ENCODE measurements at places on chromosomes 3 and 15.

GRCh38 chr3:70963431-70964275 is 619.9 kb downstream of the FOXP1 start:
- no peak for DNase-seq

GRCh38 chr3:12574131-12574530 is 17.2 kb downstream of the MKRN2 start:
- no peak for DNase-seq

DNA sequence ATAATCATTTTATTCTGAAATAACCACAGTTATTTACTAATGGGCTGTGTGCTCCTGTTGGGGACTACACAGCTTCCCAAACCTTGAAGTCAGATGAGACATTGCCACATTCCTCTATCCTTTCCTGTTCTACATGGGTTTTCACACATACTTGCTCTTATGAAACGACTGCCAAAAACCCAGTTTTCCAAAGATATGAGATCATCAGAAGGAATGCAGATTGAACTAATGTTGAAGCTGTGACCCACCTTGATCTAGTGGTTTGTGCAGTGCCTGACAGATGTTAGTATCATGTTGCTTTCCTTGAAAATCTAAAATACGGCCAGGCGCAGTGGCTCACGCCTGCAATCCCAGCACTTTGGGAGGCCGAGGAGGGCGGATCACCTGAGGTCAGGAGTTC is 144.6 kb downstream of the VGLL4 start:
- no peak for DNase-seq

DNA sequence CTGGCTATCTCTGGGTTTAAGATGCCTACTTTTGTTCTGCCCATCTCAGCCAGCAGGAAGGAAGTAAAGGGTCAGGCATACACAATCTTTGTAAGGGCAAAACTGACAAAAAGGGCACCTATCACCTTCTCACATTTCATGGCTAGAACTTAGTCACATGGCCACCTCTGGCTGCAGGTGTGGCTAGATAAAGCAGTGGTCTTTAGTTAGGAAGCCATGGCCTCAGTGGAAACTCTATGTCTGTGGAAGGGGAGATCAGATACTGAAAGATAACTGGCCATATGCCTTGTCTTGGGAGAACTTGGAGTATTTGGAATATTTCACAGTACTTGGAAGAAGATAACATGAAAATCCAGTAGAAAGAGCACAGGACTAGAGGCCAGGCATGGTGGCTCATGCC is 80.7 kb upstream of the TBL1XR1 start:
- no peak for DNase-seq

- no peak for DNase-seq
These were observed 120.9 kb upstream of the ZBED2 start for GRCh38 chr3:111715911-111716523.

DNA sequence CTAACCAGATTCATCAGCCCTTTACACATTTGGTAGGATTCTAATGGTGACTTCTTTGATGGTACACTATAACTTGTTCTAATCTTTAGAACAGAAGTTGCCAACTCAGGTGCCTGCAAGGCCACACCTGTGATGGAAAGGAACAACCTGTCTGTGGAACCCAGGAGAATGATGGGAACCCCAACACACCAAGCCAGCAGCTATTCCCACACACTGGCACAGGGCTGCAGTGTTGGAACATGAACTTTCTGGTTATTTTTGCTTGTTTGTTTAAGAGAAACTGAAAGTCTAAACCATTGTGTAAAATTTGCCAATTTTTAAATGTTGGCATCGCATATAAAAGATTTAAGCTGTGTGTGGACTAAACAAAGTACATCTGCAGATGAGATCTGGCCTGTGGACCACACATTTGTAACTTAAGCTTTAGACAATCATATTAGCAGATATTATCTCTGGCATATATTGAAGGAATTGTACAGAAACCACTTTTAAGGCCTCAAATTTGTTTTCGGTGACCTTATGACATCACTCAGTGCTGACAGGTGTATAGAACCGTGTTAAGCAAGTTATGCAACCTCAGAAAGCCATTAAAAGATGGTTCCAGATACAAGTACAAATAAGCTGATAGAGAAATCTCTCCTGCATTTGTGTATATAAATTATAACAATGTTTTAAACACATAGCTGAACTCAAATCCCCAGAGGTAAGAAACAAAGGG is 242.9 kb downstream of the SLC9A9 start:
- DNase-seq: no peak

GRCh38 chr15:78909791-78910228 is 35.0 kb downstream of the CTSH start:
- no peak for DNase-seq

DNA sequence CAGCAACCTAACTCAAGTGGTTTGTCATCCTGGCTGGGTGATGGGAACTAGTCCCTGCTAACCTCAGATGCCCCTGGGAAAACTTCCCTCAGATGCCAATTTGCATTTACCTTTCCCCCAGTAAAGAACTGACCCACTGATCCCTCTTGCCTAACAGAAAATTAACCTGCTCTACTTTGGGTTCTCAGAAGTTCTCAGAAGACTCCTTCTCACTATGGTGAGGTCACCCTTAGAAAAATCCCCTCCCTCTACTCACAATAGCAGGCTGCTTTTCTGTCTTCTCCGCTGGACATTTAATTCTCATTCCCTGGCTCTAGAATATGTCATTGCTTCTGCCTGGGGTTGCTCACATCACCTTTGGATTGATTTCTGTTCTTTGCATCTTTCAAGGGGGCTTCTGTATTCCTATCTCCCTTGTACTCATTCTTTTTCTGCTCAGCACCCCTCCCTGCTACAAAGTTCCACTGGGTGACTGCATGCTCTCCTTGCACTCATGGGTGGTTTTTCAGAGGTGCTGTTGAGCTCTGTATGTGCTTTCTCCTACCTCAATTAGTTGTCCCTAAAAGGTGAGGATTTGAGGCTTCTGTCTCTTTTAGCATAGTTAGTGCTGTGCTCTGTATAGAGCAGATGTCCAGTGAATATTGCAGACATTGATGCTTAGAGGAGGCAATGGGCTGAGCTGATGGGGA is 869 bp downstream of the PLA1A start:
- DNase-seq: no peak

DNA sequence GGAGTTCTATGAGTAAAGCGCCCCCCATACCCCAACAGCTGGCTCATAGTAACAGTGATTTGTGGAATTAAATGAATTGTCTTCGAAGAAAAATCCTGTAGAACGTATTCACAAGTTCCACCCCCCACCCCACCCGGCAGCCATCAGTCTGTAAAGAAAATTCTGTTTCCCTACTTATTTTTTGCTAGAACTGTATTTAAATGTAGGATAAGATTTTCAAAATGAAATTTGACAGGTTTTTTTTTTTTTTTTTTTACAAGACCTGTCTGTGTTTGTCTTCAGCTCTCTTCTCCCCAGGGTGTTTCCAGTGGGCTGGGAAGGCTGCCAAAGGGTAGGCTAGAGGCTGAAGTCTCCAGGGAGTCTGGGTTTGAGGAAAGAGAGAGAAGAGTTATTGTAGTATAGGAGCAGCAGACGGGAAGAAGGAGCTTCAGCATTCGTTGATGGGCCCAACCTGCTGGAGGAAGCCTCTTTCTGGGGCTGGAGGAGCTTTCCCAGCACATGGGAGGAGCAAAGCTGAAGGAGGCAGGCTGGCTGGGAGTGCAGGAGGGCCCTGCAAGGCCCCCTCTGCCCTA is 130.6 kb upstream of the SEMA6D start:
- peak; percentile 37 for DNase-seq

- DNase-seq: no peak
These were observed 492.7 kb downstream of the CNTN3 start for GRCh38 chr3:74121761-74122160.

GRCh38 chr15:53482055-53482454 is 277.4 kb downstream of the WDR72 start:
- DNase-seq: no peak

DNA sequence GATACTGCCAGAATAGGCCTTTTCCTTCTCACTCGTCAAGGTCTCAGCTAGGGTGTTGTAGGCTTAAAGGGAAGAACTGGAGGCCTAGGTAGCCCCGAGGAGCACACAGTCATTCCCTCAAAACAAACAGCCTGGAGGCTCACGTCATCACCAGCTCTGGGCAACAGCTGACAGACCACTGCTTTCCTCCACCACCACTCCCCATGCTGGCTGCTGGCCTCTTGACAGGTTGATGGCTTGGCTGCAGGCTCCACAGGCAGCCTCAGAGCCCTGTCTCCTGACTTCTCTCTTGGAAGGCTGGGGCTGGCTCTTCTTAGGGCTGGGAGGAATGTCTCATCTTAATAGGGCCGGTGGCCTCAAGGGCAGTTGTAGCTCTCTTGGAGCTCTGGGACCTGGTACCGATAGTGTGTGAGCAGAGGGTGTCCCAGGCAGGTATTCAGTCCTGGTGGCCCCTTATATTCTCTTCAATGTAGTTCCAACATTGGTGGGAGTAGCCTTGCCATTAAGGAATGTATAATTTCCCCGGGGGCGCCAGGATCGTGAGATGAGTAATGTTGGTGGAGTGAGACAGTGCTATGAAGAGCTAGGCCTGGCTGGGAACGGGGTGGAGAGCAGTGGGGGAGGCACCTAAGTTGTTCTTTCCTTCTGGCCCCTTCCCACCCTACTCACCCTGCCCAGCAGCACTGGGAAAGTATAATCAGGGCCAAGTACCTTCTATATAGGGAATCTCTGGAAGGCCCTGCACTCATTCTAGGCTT is 6.1 kb upstream of the AP2M1 start:
- DNase-seq: no peak

DNA sequence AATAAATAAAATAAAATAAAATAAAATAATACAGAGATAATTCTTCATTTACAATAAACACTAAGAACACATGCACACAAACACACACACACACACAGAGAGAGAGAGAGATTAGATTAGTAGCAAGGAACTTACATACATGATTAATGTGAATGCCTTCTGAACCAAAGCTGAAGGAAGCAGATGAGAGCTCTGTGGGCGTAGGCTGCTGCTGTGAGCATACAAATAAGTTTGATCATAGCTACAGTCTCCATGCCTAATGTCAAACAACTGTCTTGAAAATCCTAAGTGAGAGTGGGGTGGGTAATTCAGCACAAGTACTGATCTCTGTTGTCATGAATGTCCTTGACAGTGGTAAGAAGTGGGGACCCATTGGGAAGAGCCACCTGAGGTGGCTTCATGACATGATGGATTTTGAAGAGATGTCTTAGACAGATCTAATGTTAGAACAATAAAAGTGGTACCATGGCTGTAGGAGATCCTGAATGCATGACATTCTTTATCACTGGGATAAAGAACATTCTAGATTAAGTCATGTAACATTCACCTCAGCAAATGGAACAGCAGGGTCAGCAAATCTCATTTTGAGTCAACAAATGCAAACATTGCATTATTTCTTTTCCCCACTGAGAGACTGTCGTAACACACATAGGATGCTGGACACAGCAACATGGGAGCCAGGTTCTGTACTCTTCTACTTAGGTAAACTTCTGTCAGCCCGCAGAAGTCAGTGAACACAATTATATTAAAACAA is 46.2 kb downstream of the CHL1 start:
- DNase-seq: no peak

DNA sequence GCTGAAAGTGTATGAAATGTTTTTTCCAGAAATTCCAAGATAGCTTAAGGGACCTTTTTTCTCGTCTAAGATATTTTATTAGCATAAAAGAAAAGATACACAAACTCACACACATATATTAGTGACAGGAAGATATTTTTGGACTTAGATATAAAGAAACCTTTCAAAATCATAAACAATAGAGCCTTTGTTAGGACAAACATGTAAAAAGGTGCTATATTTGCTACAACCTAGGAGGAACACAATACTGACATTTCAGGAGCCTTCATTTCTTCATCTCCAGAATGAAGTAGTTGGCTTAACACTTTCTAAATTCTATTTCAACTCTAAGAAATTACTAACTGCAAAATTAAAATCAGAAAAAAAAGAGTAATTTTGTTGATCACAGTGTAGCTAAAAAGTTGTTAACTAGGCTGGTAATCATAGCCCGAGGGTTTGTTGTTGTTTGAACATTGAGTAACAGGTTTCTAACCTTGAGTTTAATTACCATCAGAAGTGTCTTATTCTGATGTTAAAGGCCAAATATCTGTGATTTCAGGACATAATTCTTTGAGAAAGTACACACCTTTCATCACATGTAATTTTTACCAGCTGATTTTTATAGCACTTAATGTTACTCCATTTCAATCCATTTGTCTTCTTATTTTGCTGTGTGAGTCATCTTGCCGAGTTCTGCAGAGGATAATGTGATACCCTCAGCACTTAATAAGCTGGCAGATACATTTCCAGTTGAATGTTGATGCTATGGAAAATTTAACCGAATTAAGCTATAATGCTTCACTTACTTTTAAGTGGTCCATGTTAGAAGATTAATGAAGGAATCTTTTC is 97.3 kb downstream of the MBNL1 start:
- DNase-seq: no peak

All from NCI-H2107 (cell line).